ENCODE measurements at places on chromosomes 2 and 18.

GRCh38 chr2:230842473-230842872, 22.3 kb upstream of the ITM2C start:
- DNase-seq = no peak

GRCh38 chr18:13259701-13260100, 41.1 kb downstream of the LDLRAD4 start:
- DNase-seq = no peak

- no peak for DNase-seq
Observed at GRCh38 chr2:10258726-10259125, 44.0 kb upstream of the HPCAL1 start.

DNA sequence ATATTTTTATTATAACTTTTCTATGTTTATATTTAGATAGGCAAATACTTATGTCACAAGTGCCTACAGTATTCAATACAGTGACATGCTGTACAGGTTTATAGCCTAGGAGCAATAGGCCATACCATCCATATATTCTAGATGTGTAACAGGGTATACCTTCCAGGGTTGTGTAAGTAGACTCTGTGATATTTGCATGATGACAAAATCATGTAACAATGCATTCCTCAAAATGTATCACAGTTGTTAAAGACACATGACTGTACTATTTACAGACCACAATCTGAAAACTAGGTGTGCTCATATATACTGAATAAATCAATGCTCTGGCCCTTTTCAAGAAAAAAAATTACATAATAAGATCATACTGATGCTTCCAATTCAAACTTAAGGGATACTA, 433.2 kb upstream of the RGPD4 start:
- no peak for DNase-seq

DNA sequence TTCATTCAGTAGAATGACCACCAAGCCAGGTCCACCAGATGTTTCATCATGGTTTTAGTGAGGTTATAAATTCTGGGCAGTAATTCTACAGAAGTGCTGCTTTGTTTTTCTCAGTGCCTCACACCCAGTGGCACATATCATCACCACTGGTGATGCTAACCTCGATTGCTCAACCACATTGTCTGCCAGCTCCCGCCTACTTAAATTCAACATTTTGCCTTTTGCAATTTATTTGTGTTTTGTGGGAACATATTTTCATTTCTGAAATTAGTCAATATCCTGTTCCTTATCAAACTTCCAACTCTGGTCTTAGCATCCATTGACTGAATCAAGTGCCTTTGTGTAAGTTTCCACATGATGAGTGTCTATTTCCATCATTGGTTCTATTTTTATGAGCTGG, 62.3 kb upstream of the TMEM178A start:
- DNase-seq = no peak

DNA sequence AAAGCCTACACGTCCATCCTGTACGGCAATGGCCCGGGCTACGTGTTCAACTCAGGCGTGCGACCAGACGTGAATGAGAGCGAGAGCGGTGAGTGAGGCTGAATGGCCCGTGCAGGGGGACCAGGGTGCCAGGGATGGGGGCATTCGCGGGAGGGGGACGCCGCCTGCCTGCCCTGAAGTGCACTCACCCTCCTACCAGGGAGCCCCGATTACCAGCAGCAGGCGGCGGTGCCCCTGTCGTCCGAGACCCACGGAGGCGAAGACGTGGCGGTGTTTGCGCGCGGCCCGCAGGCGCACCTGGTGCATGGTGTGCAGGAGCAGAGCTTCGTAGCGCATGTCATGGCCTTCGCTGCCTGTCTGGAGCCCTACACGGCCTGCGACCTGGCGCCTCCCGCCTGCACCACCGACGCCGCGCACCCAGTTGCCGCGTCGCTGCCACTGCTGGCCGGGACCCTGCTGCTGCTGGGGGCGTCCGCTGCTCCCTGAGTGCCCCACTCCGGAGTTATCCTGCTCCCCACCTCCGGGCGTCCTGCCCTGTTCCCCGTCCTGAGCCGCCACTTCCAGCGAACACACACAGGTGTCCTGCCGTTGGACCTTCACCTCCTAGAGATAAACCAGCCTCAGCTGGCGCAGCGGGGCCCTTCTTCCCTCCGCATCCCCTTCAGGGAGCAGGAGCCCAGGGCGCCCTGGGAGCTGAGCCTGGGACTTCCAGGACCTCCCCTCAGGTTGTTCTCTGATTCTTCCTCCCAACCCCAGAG, 2.9 kb downstream of the ALPI start:
- no peak for DNase-seq

DNA sequence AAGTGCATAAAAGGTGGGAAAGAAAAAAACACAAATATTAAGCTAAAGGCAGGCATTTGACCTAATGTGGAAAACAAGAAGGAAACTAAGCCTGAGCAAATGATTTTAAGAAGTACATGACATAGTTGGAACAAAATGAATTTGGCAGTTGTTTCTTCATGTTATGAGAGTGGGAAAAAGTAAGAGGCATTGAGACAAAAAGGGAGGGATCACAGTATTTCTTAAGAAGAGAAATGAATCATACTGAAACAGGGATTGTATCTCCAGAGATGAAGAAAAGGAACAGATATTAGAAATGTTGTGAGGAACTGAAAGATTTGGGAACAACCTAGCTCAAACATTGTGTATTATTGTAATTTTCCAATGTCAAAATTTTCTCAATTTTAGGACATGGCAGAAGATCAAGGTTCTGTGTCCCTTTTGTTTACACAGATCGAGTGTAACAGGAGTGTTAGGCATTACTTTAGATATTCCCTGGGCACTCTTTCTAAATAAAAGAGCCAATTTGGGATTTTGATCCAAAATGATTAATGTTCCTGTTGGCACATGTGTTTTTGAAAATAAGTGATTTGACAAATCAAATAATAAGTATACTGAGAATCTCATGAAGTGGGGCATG, 98.6 kb downstream of the CALCRL start:
- no peak for DNase-seq

GRCh38 chr18:4842751-4843150, 354.3 kb downstream of the AKAIN1 start:
- no peak for DNase-seq

DNA sequence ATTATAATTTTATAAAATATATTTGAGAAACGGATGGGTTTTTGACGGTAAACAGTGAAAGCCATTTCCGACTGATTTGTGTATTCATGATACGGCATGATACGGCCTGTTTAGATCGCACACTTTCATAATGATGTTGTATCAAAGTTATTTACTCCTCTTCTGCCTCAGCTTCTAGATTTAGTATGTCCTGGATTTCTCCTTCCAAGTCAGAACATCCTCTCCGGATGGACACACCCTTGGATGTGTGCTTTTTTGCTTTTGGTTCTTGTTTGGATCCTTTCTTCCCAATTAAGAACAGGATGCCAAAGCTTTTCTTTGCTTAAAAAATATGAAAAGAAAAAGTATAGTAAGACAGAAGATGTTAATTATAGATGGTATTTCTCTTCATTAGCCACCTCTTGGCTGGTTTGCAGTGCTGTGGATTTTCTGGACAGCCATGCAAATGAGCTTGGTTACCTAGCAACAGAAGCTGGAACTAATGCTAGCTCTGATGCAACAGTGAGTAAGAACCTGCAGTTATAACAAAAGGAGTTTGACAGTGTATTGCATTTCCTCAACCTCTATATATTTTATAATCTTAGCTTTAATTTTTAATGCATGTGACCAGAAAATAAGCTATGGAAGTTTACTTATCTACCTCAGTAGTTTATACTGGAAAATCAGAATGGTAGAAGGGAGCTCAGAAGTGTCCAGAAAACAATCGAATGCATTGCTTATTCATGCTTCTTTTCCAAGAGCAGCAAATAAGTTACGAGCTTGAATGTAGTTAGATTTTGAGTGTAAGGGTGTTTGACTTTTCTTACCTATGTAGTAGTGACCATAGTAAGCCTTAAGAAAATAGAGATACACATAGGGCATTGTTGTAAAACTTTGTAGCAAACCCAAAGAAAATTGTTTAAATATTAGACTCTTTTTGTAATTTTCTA, 27.9 kb downstream of the RMND5A start:
- DNase-seq = no peak

Data from NCI-H187 (cell line).